ENCODE measurements at places on chromosomes 3 and 15.

DNA sequence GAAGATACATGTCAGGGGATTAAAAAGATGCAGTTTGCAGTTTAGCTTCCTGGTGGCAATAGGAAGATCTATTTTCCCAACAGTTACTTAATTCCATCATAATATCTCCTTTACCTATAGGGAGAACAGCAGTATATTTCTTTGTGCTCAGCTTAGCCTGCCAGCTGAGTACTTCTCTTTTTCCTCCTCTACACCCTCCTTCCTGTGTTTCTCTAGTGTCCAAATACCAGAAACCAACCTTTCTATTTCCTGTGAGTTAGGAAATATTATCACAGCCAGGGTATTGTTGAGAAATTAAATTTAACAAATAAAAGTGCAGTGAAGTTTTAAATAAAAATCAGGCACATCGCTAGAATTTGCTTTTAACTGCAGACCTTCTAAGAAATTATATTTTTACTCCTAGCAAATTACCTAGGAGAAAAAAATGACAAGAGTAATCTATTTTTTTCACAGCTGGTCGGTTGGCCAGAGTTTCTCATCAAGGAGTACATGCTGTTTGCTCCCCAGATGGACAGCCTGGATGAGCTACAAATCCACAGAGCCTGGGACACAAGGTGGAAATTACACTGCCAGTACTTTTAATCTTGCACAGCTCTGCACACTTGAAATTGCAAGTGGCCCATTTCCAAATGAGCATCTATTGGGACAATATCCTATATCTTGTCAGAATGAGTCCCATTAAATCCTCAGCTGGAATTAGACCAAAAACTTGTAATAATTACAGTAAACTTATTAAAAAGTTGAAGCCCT lies 185.2 kb upstream of the CFAP20DC start:
- DNase-seq, result no peak
- no peaks in the 10 kb centered on the region for H3K36me3 ChIP-seq
- no peak overlapping the region for H3K4me3 ChIP-seq
- no peaks in the 10 kb centered on the region for H3K27me3 ChIP-seq
- no peak overlapping the region for H3K27ac ChIP-seq
- H3K4me1 ChIP-seq, result peaks cover 14% of the 10 kb centered on the region

DNA sequence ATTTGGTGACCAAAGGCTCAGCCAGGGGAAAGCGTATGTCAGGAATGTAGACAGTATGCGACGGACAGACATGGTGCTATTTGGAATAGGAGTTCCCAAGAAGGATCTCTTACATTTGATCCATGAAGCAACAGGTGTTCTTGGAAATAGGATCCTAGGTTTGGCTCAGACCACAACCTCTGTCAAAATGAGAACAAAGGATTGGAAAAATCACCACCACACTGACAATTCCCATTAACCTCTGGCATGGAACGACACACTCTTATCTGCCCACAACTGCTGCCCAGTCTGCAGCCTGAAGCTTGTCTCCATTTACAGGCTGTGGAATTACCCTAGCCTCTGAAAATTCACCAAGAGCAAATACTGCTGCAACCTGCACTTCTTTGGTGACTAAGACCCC lies 33.6 kb upstream of the LRRN1 start:
- no peaks in the 10 kb centered on the region for H3K4me1 ChIP-seq
- no peak for DNase-seq
- H3K4me3 ChIP-seq, result no peak overlapping the region

GRCh38 chr3:58459160-58459559 lies 25.5 kb upstream of the PDHB start:
- no peaks in the 10 kb centered on the region for H3K36me3 ChIP-seq
- H3K4me1 ChIP-seq, result peaks cover 7% of the 10 kb centered on the region
- no peak for DNase-seq
- H3K27ac ChIP-seq, result no peak overlapping the region
- H3K4me3 ChIP-seq, result no peak overlapping the region

GRCh38 chr3:179788996-179789395 lies 136.2 kb downstream of the USP13 start:
- H3K4me1 ChIP-seq, result no peaks in the 10 kb centered on the region
- H3K4me3 ChIP-seq, result no peak overlapping the region
- no peaks in the 10 kb centered on the region for H3K36me3 ChIP-seq

DNA sequence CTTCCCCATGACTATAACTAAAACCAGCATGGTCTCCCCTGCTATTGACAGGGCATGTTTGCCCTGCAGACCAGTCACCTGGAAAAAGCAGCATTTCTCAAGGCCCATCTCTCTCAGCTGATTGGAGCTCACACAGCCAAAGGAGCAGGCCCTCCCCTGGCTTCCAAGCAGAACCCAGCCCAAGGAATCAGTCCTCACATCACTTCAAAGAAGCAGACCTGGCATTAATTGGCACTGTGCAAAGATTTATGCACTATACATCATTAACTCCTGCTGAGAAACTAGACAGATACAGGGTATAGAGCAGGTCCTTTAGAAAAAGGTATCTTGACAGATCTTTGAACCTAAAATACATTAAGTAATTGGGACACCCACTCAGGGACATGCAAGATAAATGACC lies 323.8 kb upstream of the PPP2R3A start:
- no peaks in the 10 kb centered on the region for H3K36me3 ChIP-seq
- DNase-seq, result no peak
- H3K4me3 ChIP-seq, result no peak overlapping the region
- H3K4me1 ChIP-seq, result no peaks in the 10 kb centered on the region
- H3K27me3 ChIP-seq, result no peaks in the 10 kb centered on the region

Measured in CD4-positive, alpha-beta memory T cell (primary cell).